ENCODE measurements at places on chromosomes 4 and X.
A peak's percentile ranks its signal among the peaks of the same experiment; 100 is the strongest.

DNA sequence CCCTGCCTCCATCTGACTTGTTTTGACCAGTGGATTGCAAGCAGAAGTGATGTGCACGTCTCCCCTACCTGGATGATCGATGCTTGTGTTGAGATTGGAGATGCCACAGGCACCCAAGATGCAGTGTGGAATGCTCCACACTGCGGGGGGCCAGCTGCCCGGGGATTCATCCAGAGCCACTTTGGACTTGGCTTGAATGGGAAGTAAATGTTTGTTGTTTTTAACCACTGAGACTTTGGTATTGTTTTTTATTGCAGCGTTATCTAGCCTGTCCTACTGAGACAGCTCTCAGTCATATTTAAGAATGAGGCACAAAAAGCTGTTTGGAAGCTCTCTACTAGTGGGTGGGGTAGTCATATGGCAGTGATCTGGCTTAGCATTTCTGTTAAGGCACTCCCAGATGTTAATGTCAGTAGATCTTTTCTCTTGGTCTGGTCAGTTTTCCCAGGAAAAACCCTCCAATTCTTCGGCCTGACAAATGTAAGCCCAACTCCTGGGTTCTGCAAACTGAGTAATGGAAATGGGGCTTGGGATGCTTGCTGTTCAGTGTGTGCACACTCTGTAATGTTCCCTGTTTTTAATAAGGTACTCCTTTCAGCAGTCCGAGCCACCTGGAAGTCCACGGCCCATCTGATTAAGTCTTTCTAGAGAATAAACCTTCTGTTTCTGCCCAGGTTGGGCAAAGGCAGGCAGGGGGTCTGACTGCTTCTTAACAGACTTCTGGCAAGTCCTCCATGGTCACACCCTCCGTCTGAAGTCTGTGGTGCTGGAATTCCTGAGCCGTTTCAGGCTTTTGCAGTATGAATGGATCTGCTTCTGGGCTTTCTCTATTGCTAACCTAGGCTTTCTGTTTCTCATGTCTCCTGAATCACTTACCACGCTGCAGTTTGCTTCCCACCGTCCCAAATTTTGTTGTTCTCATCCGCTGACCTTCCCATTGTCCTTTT lies 74.8 kb downstream of the WWC2 start:
- no peak for DNase-seq

DNA sequence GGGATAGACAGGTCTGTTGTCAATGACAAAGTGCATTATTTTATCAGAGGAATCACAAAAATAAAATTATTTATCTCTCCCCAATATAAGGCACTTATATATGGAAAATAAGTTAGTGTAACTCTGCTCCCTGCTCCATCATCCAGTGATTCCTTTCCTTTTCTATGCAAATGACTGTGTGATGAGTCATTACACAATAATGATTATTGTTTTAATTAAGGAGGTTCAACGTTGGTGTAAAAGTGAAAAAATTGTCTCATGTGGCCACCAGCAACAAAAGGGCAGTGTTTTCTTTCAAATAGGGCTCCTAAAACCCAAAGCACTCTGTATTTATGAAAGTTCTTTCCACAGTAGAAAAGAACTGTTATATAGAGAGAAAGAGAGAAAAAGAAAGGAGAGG lies 16.7 kb downstream of the SLC7A11 start:
- DNase-seq: no peak

GRCh38 chr4:113781439-113782040 lies 20.0 kb upstream of the CAMK2D start:
- DNase-seq: no peak

DNA sequence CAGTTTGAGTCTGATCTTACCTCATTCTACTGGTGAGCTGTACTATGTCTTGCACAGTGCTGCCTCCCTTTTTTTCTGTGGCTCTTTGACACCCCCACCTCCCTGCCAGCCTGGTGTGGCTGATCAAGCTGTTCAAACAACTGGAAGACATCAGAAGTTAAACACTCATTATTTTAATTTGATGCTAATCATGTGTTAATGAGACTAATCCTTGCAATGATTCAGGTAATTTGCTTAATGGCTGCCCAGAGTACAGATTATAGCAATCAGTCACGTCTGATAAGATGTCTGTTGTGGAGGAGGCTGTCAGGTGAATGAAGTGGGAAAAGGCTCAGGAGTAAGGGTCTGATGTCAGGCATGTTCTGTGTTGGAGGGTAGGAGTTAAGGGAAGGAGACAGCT lies 87.4 kb upstream of the GK2 start:
- DNase-seq: no peak

- DNase-seq: no peak
These were observed 51.6 kb upstream of the PDLIM5 start for GRCh38 chr4:94400191-94400590.

DNA sequence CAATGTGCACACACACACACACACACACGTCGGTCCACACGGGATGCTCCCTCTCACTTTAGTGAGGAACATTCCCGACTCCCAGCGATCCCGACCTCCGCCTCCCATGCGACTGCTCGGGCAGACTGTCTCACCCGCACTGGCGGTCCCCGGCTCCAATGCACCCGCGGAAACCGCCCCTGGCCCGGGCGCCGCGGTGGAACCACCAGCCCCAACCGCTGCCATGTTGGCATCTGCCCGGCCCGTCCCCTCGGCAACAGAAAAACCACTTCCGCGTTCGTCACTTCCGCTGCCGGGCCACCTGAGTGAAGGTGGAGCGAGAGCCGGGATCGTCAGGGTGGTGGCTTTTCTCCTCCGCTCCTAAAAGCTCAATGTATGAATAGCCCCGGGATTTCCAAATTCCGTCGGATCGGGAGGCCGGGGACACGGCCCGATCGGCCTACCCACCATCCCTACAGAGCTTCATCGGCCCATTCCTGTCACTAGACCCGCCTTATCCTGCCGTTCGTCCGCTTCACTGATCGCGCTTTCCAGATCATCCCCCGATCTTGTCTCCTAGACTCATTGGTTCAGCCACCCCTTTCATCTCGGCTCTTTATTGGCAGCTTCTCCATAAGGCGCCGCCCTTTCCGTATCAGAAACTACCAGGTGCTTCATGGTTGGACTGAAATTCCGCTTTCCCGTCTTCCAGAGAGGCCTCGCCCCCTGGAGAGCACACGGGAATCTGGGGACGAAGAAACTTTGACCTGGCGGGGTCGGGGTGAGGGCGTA lies at the start of gene SLC35A2:
Gene SLC35A2, minus strand, starts transcription at position 235 of the 771 bp plus-strand sequence. Its CDS starts 10 bp downstream, at position 225.
- DNase-seq: no peak

GRCh38 chrX:122850326-122850725 lies 333.8 kb upstream of the GRIA3 start:
- no peak for DNase-seq

GRCh38 chr4:84312426-84313012 lies 186.6 kb downstream of the NKX6-1 start:
- no peak for DNase-seq

DNA sequence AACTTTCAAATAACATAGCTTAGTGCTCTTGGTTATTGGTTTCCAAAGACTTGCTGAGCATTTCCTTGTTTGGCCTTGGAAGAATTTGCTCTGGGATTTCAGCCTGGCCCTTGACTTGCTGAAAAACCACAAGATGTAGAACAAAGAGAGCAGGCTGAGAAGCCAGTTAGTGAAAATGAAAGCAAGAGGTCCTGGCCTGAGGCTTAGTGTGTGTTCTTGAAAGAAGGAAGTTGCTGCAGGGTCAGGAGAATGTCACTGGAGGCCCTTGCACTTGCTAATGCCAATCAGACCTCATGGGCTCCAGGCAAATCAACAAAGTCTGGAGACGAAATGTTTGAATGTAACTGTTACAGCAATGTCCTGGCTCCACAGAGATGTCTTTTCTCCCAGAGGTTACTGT lies 79.4 kb downstream of the SYNPO2 start:
- DNase-seq: peak; percentile 75

DNA sequence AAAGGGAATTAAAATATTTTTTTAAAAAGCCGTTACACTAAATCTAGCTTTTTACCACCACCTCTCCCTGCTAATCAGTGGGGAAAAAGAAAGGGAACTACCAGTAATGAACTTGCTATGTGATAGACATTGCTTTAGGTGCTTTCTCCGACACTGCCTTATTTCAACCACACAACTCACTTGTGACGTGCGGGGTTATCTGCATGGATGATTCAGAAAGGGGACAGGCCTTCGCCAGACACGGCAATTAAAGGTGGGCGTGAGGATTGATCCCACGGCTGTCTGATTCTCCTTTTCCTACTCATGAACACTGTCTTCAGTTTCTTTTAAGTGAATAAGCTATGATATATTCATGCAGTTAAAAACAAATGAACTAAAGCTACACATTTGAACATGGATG lies 882 bp upstream of the CXCR3 start:
- no peak for DNase-seq

GRCh38 chr4:83767067-83767466 lies 231.2 kb downstream of the GPAT3 start:
- DNase-seq: no peak
